Fibroblast of lung (primary cell): ENCODE measurements at places on chromosomes 11 and 22.

GRCh38 chr11:57888386-57888785 is 126.8 kb downstream of the CTNND1 start:
- no peak for DNase-seq

DNA sequence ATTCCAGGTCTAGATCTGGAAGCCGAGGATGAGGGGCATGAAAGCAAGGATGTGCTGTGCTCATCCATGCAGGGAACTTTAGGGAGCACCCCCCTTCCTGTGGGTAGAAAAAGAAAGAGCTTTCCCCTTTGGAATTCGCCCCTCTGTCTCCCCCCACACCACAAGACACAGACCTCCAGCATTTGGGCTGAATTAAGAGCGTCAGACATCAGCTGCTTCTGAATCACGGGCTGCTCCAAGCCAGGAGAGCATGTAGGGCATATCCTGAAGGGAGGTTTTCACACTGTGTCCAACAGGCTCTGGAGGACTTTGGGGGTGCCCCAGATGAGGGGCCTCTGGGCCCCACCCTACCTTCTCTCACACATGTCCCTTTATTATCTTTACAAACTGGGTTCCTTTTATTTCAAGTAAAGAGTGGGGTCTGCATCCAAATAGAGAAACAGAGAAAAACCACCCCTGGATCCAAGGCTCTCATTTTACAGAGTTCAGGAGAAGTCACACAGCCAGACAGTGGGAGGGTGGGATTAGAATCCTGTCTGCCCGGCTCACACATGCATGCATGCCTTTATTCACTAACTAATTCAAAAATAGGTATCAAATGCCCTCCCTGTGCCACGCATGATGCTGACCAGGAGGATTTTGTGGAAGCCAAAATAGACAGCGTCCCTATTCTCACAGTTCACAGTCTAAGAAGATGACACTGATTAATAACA is 52.8 kb downstream of the LRRC32 start:
- DNase-seq, result peak; percentile 81

- DNase-seq, result no peak
These were observed 11.2 kb downstream of the RTN4RL2 start for GRCh38 chr11:57471496-57471895.

GRCh38 chr11:75072582-75072981 is 24.1 kb downstream of the OR2AT4 start:
- DNase-seq, result no peak

DNA sequence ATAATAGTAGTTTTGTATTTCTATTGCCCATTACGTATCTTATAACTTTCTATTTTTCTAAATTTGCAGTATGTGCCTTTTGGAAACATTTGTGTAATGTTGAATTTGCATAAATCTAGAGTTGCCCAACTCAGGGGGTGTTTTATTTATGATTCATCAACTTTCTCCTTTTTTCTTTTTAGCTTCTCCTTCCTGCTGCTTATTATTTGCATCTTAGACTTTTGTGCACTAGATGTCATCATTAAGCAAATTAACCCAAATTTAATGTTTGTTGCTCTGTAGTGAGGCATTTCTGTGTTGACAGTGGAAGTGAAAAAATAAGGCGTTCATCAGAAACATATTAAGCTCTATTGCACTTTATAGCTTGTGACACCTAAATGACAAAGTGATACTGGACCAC is 56.2 kb upstream of the ZBED5 start:
- DNase-seq, result no peak

DNA sequence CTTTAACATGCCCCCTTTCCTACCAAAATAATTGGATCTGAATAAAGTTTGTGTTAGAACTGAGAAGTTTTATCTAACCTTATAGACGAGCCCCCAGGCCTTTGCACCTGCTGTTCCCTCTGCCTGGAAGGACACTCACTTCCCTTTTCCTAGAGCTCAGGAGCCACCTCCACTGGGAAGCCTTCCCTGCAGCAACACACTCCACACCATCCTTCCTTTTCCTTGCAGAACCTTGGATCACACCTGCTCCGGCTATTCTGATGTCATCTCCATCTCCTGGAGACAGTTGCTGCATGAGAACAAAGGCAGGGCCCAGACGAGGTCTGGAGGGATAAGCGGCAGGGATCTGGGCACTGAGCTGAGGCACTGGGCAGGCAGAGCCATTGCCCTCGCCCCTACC is 22.6 kb upstream of the MYOD1 start:
- DNase-seq, result no peak

DNA sequence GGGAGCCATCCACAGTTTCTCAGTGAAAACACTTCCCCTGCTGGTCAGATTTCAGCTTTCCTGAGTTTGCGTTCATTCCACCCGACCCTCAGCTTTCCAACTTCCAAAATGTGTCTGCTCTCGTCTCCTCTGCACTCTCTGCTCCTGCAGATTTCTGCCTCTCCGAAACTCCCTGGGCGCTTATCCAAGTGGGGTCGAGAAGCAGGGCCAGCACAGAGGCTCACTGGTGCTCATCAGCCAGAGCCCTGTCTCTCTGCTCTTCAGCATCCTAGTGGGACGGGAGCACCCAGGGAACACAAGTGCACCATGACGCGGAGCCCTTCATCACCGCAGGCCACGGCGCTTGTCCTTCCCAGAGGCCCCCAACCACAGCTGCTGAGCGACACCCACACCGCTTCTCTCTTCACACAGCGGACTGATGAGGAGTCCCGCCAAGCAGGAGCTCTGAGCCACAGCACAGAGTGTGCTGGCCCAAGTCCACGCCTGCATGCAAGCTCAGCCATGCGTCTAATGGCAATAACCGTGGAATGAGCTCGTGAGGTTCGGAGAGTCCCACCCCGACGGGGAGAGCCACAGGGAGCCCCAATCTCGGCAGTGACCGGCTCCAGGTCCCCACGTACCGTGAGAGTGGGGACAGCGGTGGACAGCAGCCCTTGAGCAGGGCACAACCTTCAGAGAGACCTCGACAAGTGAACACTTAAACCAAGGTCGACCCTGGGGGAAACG is 27.9 kb upstream of the MOB2 start:
- no peak for DNase-seq

DNA sequence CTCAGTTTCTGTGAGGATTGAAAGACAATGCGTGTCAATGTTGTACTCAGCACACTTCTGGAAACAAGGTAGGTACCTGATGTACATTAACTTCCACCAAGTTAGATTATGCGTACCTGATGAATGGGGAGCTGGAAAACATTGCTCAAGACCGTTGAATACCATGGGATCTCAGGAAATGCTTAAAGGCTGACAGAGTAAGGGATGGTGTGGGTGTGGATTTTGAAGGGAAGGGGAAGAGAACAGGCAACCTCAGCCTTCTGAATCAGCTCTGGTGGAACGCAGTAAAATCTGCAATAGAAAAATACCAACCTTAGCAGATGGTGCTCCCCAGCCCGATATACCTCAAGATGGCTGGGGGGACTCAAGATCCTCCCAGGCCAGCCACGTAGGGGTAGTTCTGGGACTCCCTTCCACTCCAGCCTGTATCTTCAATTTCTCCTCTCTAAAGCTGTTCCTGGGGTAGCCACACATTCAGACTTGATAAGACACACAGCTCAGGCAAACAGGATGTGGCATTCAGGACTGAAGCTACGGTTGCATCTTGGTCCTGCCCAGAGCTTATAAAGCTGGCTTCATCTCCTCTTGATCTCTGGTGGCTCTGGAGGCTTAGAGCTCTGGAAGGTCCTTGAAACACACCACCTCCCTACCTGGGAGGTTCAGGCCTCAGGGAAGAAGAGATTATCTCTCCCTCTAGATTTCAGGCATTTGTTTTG is 111.8 kb downstream of the CTNND1 start:
- DNase-seq, result no peak

DNA sequence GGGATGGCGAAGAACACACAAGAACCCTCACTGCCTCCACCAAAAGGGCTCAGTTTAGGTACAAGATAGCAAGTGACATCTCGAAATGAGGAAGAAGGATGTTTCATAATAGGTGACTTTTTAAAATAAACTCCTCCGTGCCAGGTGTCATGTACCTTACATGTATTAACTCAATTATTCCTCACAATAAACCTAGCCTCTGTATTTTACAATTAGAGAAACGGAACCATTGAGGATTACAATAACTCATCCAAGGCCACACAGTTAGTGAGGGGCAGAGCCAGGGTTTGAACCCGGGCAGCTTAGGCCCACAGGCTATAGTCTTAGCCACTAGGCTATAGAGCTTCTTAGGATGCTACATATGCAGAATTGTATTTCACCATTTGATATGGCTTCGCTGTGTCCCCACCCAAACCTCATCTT is 965 bp upstream of the PAMR1 start:
- DNase-seq, result peak; percentile 61
